Effector memory CD8-positive, alpha-beta T cell (primary cell): ENCODE measurements at places on chromosomes 3 and 15.
A peak's percentile ranks its signal among the peaks of the same experiment; 100 is the strongest.

DNA sequence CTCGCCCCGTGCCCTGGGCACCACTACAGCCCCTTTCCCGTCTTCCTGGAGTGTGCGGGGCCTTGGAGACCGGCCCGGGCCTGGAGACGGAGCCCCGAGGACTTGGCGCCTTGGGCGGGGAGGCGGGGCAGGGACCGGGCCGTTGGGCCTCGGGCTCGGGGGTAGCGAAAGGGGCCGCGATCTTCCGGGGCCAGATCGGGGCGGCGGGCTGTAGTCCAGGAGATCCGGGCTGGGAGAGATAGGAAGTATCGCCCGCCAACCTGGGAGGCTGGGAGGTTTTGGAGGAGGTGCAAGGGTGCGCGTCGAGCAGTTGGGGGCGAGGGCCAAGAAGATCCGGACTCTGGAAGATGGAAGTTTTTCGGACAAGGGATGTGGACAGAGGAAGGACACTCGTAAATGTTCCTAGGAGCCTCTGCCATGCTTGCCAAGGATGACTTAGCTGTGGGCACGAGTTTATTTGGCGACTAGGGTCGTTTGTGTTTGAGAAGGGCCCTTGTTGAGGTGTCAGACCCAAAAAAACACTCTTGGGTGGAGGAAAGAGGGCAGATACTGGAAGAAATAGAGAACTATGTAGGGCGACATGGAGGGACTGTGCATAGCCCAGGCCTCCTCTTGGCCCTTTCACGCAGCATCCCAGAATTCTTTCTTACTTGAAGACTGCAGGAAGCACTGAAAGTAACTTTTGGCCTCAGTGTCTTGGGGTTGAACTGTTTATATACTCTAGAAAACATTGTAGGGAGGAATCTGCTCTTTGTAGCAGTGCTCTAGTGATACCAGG, 712 bp downstream of the RTF1 start:
- no peak for DNase-seq

- no peak for DNase-seq
These were observed 25.5 kb upstream of the RNU6-1 start for GRCh38 chr15:67865331-67865730.

DNA sequence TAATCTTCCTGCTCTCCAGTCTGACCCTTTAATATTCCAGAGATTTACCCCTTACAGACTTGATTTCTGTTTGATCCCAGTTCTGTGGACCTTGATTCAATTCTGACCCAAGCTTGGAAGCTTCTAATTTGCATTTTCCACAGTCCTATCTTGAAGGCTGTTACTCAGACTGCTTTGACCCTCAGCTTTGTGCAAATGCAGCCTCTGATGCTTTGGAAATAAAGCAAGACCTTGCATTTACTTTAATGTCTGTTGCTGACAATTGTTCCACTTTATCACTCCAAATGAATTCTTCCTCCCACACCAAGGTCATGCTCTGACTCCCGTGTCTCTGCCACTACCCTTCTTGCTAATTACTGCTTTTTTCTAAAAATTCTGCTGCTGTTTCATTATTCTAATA, 886.0 kb downstream of the TUSC7 start:
- no peak for DNase-seq

DNA sequence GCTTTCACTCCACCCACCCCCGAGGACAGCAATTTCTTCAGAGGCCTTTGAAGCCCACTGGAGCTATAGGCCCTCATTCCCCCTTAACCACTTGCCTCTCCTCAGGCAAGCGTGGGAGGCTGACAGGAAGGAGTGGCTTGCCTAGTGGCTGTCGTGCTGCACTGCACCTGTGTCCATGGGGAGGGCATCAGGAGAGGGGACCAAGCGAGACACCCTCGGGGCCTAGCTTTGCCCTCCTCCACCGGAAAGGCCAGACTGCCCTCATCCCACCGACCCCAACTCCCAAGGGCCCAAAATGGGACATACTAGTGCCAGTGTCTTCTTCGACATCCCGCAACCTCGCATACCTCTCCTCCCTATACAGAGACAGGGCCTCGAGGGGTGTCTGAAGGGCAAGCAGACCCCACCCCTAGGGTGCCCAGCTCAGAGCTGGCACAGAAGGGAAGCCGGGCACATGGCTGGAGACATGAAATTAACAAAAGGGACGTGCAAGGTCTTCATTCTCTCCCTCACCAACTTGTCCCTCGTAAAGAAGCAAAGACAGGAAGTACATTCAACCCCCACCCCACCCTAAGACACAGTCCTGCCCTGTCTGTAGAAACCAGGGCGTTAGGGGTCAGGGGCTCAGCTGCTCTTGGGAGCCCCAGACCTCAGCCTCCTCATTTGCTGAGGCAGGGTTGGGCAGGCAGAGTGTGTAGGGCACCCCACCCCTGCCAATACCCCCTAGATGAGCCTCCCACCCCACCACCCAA, 24.3 kb downstream of the VIPR1 start:
- peak; percentile 14 for DNase-seq

DNA sequence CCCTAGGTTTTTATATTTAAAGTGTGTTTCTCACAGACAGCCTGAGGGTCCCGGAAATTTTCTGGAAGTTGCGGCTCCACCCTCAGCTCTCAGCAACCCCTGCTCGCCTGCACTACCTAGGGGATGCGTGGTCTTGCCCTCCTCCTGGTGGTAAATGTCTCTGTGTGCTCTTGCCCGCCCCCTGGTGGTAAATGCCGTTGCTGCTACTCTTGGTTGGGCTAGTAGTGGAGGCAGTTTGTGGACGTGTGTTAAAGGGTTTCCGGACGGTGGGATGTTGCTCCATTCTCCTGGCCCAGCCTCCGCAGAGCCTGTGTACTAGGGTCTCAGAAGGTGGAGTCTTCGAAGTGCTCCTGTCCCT, 27.4 kb downstream of the STOML1 start:
- DNase-seq = peak; percentile 84

GRCh38 chr3:56810577-56811545, 9.1 kb upstream of the ARHGEF3 start:
- DNase-seq = no peak

- no peak for DNase-seq
These were observed 141.9 kb downstream of the NSMCE3 start for GRCh38 chr15:29127506-29128430.

DNA sequence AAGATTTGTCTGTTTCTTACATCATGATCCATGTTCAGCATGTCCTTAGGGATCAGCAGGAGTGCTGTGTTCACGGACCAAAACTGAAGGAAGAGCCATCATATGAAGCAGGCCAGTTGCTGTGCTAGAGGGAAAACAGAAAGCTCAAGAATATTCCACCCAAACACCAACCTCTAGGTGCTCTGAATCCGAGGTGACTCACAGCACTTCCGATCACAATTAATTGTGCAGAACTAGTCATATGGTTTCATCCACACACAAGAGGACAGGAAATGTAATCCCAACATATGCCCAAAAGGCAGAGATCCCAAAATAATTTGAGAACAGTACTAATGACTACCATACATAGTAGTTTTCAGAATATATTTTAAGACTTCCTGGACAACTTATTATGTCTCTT, 257.9 kb upstream of the KCNH8 start:
- DNase-seq = no peak

DNA sequence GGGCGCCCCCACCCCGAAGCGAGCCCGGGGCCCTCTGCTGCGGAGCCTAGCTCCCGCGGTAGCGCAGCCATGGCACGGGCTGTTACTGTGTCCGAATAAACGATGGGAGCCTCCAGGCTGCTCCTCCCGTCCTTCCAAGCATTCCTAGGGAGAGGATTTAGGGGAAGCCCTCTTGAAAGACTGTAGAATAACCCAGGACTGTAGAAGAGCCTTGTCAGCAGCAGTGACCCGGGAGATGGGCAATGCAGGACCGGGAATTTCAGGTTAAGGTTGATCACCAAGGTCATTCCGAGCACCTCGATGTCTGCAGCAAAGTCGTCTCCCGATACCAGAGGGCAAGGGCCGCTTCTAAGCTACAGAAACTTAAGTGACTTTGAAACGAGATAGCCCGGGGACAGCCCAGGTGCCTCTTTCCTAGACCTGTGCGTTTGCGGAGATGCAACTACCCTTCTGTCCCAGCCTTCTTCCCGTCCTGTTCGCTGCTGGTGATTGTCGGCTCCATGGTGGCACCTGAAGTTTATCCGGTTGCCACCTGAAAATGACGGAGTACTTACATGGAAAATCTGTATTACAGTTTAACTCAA, 753 bp upstream of the MYO5A start:
- DNase-seq = no peak

- no peak for DNase-seq
These were observed 45.8 kb upstream of the FOXP1 start for GRCh38 chr3:71629289-71629688.

- DNase-seq = no peak
These were observed at the start of gene ACAN for GRCh38 chr15:88803241-88803919. TSS of gene ACAN (plus strand) at chr15:88803436. CDS start at chr15:88836207, 32,771 bp downstream.

DNA sequence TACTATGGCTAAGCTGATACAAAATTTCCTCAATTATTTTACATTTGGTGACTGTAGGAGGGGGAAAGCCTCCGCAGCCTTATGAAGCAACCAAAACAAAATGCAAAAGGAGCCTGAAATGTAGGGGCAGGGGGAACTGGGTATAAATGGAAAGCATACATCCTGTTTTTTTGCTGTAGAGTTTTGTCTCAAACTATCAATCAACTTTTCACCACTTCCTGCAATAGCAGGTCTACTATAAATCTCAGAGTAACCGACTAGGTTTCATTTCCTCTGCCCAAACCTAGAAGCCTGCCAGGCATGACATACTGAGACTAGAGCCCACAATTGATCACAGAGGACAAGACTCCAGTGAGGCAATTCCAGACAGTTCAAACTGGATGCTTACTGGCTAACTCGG, 91.3 kb downstream of the SHQ1 start:
- DNase-seq = peak; percentile 18

GRCh38 chr3:136262559-136262958, 12.4 kb downstream of the PCCB start:
- no peak for DNase-seq

DNA sequence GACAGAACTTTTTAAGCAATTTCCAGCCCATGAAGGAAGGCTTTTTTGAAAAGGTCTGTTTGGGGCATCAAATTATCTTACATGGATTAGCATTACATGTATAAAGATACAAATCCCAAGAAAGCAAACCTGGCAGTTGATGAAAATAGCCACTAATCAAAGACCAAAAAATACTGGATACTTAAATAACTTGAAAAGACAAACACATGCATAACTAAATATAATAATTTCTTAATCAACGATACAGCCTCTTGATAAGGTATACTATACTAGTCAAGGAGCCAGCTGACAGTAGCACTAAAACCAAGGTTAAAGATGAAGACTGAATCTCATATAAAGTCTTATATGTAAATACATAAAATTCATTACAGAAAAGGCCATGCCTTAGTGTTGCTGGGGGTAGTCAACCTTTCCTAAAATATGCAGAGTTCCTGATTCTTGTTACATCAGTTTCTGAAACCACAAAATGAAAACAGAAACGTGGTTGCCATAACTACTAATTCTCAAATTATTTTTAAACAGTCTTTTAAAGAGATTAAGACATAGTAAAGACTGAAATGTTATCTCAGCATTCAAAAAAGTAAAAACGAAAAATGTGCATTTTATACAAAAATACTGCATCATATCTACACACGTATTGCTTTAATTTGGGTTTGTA, 2.0 kb downstream of the ANKRD28 start:
- no peak for DNase-seq

DNA sequence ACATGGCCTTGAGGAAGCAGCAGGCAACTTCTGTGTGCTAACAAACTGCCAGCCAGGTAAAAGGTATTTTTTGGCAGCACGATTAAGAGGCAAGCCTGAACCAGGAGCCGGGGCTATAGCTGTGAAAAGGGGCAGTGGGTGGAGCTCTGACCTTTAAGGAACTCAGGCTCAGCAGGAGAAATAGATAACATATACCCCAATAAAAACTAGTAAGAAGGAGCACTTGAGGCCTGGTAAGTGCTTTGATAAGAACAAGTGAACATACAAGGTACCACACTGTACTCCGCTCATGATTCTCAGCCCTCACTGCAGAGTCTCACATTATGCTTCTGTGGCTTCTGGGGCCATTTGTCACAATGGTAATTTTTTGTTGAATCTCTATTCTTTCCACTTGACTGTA, 5.4 kb downstream of the FYCO1 start:
- DNase-seq = no peak

DNA sequence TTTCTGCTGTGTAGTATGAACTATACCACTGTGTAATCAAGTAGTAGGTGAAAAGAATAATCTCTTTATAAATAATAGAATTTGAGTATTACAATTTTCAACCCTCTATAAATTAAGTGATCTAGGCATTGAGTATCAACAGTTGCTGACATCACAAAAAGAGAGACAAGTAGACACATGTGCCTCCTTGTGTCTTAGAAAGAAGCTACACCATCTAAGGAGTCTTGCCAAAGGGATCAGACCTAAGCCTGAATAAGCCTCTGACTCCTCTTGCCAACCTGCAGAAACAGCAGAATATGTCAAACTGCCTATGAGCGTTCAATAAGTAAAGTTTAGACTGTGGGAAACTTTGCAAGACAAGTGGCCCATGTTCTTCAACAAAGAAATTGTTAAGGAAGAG, 5.8 kb upstream of the MTMR10 start:
- no peak for DNase-seq

- no peak for DNase-seq
These were observed 34.6 kb upstream of the ARPIN start for GRCh38 chr15:89947385-89947784.

GRCh38 chr3:42247576-42248027, 18.4 kb downstream of the CCK start:
- peak; percentile 41 for DNase-seq

DNA sequence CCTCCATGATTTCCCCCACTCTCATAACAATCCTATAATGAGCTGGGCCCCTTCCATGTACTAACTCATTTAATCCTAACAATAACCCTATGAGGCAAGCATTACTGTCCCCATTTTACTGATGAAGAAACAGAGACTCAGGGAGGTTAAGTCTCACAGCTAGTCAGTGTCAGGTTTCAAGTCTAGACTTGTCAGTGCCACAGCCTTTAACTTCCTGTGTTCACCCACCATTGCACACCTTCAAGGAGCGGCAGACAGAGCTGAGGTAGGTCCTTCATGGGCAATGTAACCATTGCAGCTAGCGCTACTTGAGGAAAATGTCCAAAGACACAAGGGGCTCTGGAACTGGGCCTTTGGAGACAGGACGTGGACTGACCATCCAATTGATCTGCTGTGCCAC, 105.8 kb upstream of the CTNNB1 start:
- no peak for DNase-seq

DNA sequence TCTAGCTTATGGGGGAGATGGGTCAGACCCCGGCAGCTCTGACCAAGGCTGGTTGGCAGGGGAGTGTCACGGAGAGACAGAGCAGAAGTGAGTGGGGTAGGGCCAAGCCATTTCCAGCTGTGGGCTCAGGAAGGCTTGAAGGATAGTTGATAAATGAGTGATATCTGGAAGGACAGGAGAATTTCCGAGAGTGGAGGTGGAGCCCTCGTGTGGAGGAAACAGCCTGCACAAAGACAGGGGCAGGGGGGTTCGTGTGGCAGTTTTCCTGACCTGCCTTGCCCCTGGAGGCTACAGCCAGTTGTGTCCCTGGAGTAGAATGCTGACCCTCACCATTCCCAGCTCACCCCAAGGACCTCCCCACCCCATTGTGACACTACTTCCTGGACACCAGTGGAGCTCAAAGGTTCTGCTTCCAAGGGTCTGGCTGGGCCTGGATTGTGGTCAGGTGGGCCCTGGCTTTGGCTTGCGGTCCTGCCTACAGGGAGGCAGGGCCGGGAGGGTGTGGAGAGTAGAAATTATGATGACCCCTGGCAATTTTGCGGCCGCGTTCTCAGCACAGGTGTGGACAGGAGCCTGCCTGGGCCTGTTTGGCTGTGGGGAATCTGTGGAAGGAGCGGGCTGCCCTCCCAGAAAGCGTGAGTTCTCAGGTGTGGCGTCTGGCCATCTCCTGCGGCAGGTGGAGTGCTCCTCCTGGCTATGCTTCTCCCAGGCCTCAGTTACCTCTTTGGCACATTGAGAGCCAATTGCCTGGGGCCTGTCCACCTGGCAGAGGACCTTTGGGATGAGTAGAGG, at the start of gene SLC22A14:
SLC22A14 (plus strand) TSS at position 400 of the 792 bp plus-strand sequence. CDS start 23,733 bp downstream, outside the sequence.
- no peak for DNase-seq
